ENCODE measurements at places on chromosomes 12 and 14.

- no peak for DNase-seq
These were observed 15.3 kb downstream of the UBE2N start for GRCh38 chr12:93426412-93426805.

DNA sequence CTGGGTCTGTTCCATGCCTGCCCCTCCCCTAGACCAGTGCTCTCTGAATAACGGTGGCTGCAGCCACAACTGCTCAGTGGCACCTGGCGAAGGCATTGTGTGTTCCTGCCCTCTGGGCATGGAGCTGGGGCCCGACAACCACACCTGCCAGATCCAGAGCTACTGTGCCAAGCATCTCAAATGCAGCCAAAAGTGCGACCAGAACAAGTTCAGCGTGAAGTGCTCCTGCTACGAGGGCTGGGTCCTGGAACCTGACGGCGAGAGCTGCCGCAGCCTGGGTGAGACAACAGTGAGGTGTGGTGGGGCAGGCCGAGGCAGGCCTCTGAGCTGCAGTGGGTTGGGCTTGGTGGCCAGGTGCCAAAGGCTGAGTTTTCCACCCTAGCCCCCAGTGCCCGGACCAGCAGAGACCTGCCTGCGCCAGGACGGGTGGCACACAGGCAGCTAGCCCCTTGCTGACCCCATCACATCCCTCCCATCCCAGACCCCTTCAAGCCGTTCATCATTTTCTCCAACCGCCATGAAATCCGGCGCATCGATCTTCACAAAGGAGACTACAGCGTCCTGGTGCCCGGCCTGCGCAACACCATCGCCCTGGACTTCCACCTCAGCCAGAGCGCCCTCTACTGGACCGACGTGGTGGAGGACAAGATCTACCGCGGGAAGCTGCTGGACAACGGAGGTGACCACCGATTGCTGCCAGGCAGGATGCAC lies 28.2 kb upstream of the LRP1-AS start:
- DNase-seq, result peak; percentile 90

GRCh38 chr12:56591126-56591525 lies 39.0 kb downstream of the BAZ2A start:
- no peak for DNase-seq

GRCh38 chr12:104494793-104495158 lies 38.0 kb downstream of the CHST11 start:
- DNase-seq, result no peak

DNA sequence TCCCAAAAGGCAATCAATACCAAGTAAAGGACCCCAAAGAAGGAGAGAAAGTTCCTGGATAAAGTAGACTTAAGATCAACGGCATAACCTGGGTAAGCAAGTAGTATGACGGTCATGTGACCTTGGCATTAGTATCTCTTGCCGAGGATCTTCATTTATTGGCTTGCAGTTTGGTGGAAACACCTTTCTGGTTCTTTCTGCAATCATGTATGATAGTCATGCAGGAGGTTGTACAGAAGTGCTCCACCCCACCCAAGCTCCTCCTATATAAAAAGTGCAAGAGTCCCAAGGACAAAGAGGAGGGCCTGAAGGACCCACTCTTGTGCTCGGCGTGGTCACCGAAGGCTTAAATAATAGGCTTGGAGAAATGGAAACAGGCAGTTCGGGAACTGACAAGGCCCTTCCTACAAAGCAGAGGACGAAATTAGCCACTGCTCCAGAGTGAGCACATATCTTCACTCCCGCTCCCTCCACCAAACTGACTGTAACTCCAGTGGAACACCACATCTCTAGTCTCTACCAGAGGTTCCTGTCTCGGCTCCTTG lies 750 bp downstream of the CS start:
- DNase-seq, result no peak

GRCh38 chr12:18320036-18320617 lies 58.8 kb downstream of the PIK3C2G start:
- no peak for DNase-seq

GRCh38 chr12:26806556-26806955 lies 26.4 kb downstream of the ITPR2 start:
- no peak for DNase-seq

GRCh38 chr14:103209506-103209905 lies 86.2 kb downstream of the TNFAIP2 start:
- DNase-seq, result no peak

DNA sequence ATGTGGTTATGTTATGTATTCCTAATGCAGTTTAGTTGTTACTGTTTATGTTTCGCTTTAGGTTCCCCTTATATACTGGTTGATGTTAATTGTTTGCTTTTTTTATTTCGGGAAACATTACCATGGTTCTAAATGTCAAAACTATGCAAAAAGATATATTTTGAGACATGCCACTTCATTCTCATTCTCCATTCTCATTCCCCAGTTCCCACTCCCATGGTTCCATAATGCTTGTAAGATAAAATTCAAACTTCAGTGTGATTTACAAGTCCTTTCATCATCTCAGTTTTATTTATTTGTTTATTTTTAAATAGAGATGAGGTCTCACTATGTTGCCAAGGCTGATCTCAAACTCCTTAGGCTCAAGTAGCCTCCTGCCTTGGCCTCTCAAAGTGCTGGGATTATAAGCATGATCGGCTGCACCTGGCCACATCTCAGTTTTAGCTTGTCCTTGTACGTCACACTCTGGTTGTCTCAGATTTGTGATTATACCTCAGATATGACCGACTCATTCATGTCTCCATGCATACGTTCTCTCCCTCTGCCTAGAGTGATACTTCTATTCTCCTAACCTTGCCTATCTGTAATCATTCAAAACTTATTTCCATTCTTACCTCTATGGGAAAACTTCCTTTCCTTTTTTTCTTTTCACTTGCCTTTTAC lies 407.8 kb upstream of the RGS6 start:
- DNase-seq, result no peak
